Nasal cavity respiratory epithelium epithelial cell of viscerocranial mucosa (primary cell): ENCODE measurements at places on chromosomes 3 and 15. TPM values are rescaled to one million over a fixed set of nuclear protein-coding genes. Genes with fewer than 3 reads are reported as not detected.

The CMC1 gene
- total RNA-seq: 3.4 and 4.9 TPM in 2 replicates

The SEMA5B gene
- 0.34 and 3.3 TPM in 2 replicates for total RNA-seq

The SEMA3B gene
- 5.1 and 7.5 TPM in 2 replicates for total RNA-seq

The AADACL2 gene
- total RNA-seq: not detected in 2 replicates

The LIPH gene
- 2.4 and 4.7 TPM in 2 replicates for total RNA-seq

The KLF13 gene
- 60.8 and 84.2 TPM in 2 replicates for total RNA-seq

The SLTM gene
- 89.9 and 130 TPM in 2 replicates for total RNA-seq

The MINAR1 gene
- total RNA-seq: 0.34 and 0.43 TPM in 2 replicates
